ENCODE measurements at places on chromosomes 7 and 10.

DNA sequence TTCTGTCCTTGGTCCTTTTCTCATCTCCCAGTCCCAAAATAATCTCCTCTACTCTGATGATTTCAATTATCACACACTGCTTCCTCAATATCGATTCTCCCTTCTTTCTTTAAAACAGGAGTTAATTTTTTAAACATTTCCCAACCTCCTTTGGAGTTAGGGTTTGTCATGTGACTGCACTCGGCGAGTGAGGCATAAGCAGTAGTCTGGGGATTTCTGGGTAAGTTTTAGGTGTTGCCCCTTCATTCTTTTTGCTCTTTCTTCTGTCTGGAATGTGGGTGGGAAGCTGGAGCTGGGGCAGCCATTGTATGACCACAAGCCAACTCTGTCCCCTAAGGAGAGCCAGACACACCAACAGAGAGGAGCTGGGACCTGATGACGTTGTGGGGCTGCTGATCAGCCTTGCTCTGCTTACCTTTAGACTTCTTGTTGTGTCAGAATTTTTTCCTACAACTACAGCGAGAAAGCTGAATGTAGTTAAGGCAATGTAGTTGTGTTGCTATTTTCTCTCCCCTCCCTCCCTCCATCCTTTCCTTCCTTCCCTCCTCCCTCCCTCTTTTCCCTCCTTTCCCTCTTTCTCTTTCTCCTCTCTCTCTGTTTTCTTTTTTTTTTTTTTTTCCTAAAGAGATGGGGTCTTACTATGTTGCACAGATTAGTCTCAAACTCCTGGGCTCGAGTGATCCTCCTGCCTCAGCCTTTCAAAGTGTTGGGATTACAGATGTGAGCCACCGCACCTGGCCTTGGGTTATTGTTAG is 6.5 kb upstream of the TSPAN14 start:
- no peak for DNase-seq

GRCh38 chr10:112336556-112337201 is 37.2 kb upstream of the ACSL5 start:
- DNase-seq, result no peak

- peak; percentile 58 for DNase-seq
Measured at GRCh38 chr7:29408841-29409243, 154.8 kb upstream of the PRR15 start.

GRCh38 chr10:4758256-4758655 is 67.8 kb upstream of the AKR1E2 start:
- no peak for DNase-seq

GRCh38 chr7:44269417-44269816 is 56.0 kb downstream of the CAMK2B start:
- no peak for DNase-seq

- DNase-seq, result no peak
Measured at GRCh38 chr7:46508583-46508982, 587.5 kb upstream of the IGFBP3 start.

GRCh38 chr10:128095027-128095752 is 31.0 kb downstream of the MKI67 start:
- DNase-seq, result peak; percentile 10

- DNase-seq, result no peak
Measured at GRCh38 chr7:132112657-132113056, 463.6 kb downstream of the PLXNA4 start.

DNA sequence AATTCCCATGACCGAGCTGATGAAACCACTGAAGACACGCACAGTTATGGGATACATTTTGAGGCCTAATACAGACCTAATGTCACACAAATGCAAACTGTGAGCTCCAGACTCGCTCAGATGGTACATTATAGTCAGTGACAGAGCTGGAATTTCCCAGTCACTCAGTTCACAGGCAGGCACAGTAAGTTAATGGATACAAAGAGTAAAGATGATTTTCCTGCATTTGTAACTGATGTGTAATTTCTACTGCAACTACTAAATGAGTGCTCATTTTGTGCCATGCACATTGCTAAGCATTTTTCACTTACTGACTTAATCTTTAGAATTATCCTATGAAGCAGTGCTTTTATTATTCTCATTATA is 56.5 kb downstream of the ENO4 start:
- no peak for DNase-seq

DNA sequence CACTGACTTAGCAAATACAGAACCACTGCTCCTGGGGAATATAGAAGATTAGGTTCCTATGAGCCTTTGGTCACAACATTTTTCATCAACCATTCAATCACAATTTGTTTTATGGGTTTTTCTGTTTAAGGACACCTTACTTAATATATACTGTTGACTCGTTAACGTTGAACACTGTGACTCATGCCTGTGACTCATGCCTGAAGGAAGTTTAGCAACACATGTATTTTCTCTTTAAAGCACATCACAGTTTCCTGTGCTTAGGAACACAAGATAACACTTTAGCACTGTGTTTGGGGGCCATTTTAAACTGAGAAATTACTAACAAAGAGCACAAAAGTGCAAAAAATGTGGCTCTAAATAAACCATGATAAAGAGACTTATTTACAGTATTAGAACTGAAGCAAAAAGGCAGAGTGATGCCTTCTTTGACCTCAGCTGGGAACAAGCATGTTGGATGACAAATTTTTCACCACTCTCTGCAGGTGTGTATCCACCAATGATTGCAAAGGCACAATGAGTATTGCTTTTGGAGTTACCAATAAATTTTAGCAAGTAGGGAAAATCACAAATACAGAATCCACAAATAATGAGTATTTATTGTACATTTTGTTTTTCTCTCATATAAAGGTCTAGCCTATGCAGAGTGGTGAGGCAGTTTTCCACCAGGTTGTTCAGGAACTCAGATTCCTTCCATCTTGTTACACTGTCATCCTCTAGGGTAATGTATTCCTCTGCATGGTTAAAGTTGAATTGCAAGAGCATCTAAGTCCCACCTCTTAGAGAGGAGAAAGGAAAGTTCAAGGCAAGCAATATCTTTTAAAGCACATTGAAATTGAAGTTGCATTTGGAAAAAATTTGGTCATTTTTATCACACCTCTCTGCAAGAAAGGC is 7.3 kb downstream of the FGFBP3 start:
- no peak for DNase-seq

- no peak for DNase-seq
Measured at GRCh38 chr10:129332476-129332875, 134.6 kb upstream of the MGMT start.

DNA sequence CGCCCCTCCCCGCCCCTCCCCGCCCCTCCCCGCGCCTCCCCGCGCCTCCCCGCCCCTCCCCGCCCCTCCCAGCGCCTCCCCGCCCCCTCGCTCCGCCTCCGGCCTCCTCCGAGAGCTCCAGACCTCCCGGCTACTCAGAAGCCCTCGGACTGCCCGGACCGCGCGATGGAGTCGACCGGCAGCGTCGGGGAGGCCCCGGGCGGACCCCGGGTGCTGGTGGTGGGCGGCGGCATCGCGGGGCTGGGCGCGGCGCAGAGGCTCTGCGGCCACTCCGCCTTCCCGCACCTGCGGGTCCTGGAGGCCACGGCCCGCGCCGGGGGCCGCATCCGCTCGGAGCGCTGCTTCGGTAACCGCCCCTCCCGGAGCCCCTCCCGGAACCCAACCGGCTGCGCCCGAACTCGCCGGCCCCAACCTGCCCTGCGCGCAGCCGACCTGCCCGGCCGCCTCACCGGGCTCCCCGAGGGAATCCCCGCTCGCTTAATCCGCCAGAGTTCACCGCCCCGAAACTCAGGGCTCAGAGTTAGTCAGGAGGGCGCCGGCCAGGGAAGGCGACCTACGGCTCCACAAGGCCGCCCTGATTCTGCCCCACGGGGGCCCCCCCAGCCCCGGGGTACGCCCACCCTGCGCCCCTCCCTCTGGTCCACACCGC is at the start of gene PAOX:
TSS of gene PAOX (plus strand) at position 111 of the 649 bp plus-strand sequence. CDS start at position 166, 55 bp downstream.
- peak; percentile 8 for DNase-seq

DNA sequence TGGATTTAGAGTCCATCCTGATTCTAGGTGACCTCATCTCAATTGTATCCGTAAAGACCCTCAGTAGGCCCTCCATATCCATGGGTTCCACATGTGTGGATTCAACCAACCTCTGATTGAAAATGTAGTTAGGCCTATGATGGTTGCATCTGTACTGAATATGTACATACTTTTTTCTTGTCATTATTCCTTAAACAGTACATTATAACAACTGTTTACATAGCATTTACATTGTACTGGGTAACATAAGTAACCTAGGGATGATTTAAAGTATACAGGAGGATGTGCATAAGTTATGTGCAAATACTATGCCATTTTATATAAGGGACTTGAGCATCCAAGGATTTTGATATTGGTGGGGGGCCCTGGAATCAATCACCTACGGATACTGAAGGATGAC is 10.1 kb downstream of the CPN1 start:
- DNase-seq, result no peak

DNA sequence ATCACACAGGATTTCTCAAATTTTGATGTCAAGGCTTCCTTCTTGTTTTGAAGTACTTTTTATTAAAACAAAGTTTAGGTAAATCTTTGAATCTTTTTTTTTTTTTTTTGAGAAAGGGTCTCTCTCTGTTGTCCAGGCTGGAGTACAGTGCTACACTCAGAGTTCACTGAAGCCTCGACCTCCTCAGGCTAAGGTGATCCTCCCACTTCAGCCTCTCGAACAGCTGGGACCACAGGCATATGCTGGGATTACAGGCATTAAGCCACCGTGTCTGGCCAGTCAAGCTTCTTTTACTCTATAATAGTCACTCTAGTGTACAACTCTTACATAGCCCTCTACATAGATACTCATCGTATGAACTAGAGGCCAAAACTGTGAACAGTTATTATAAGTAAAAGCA is 3.4 kb downstream of the RUFY2 start:
- no peak for DNase-seq

- DNase-seq, result no peak
Measured at GRCh38 chr7:140300243-140301136, 97.8 kb downstream of the SLC37A3 start.

DNA sequence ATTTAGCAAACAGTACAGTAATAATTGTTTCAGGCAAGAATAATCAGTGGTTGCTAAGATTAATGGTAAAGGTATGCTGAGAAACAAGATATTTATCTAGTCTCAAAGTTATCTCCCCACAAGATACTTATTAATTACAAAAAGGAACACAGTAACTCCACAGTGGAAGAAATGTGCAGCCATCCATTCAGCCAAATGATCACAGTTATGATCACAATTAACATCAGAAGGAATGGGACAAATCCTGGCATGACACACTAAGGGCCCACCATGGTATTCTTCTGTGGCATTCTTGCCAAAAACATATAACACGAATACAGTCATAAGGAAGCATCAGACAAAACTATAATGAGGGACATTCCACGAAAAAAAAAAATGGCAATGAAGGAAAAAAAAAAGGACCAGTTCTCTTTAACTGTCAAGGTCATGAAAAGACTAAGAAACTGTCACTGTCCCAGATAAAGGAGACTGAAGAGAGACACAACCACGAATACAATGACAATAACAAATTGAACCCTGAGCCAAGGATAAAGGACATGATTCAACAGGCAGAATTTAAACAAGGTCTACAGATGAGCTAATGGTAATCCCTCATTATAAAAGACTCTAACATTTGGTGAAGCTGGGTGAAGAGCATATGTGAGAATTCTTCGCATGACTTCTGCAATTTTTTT is 20.9 kb downstream of the NUDCD3 start:
- no peak for DNase-seq

GRCh38 chr10:78980815-78981214 is 88.0 kb upstream of the ZMIZ1 start:
- DNase-seq, result no peak

DNA sequence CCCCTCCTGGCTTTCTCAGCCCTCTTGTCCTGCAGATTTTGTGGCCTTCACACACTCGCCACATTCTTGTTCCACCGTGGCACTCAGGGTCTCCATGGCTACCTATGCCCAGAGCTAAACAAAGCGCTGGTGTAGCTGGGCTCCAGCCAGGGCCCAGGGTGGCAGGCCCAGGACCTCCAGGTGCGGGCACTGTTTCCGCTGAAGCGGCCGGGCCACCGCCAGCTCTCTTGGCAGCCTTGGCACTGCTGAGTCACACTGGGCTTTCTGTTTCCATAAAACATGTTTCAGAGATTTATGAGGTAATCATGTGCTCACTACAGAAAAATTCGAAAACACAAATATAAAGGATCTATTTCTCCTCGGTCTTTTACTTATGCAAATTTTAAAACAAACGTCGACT is 51.3 kb downstream of the AOC1 start:
- peak; percentile 82 for DNase-seq

All from NCI-H774 (cell line).